CD4-positive, alpha-beta T cell (primary cell): ENCODE measurements at places on chromosomes 2 and 18.

GRCh38 chr18:22324191-22325131 is 93.3 kb downstream of the CTAGE1 start:
- peaks cover 2% of the 10 kb centered on the region for H3K27me3 ChIP-seq
- no peak for DNase-seq
- H3K27ac ChIP-seq: no peak overlapping the region

DNA sequence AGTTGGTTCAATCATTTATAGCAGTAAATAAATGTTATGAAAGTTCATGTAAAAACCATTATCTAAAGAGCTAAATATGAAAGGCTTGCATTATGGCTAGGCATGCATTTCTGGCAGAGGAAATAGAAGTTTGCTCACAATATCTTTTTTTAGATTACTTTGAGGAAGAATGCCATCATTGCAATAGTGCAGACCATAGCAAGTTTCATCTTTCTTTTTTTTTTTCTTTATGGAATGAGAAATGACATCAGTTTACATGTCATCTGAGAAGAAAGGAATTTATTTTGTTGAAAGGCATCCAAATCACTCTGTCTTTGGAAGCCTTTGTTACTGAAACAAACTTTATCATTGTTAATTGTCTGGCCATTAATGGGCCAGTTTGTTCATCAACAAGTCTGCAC is 74.5 kb upstream of the NCKAP5 start:
- H3K4me1 ChIP-seq: no peaks in the 10 kb centered on the region
- no peaks in the 10 kb centered on the region for H3K27me3 ChIP-seq
- H3K4me3 ChIP-seq: no peak overlapping the region
- DNase-seq: no peak

- no peak overlapping the region for H3K4me3 ChIP-seq
- DNase-seq: no peak
- no peaks in the 10 kb centered on the region for H3K4me1 ChIP-seq
- no peak overlapping the region for H3K27ac ChIP-seq
- no peaks in the 10 kb centered on the region for H3K36me3 ChIP-seq
- peaks cover 10% of the 10 kb centered on the region for H3K27me3 ChIP-seq
Observed at GRCh38 chr18:46488471-46489213, 168.4 kb downstream of the LOXHD1 start.

DNA sequence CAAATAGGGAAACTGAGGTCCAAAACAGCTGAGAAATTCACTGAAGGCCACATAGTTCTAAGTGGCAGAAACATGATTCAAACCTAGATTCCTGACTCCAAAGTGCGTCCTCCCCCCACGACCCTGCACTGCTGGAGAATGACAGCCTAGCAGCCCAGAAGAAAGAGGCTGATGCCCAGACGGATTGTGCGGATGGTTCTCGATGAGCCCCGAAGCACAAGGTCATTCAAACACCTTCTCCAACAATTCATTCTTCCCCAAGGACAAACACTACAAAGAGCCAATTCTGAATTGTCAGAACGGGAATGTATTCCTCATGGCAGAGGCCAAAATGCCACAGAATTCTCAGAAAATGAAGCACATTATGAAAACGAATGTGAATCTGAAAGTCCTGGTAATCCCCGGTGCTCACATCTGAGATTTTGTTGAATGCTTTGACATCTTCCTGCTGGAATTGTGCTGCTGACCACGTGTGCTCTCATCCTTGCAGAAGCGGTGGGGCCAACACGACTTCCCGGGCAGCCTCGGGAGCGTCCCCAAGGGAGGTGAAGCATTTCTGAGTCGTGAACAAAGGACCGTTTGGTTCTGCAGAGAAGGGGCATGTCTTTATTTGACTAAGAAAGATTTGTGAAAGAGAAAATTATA is 337.0 kb downstream of the EIPR1 start:
- no peaks in the 10 kb centered on the region for H3K36me3 ChIP-seq
- no peak for DNase-seq
- no peaks in the 10 kb centered on the region for H3K27me3 ChIP-seq
